ENCODE measurements at places on chromosomes 16 and 17.
A peak's percentile ranks its signal among the peaks of the same experiment; 100 is the strongest.

DNA sequence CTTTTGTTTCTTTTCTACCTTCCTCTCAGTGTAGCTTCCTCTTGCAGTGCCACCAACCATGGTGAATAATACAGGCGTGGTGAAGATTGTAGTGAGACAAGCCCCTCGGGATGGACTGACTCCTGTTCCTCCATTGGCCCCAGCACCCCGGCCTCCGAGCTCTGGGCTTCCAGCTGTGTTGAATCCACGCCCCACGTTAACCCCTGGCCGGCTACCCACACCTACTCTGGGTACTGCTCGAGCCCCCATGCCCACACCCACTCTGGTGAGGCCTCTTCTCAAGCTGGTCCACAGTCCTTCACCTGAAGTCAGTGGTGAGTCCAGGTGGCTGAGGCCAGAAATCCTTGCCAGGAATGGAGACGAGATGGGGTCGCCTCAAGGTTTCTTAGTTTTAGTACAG, 23.9 kb downstream of the SRCAP start:
- no peak for DNase-seq

GRCh38 chr16:5442054-5442453, 344.5 kb upstream of the EEF2KMT start:
- no peak for DNase-seq

GRCh38 chr16:88731699-88732098, 25.4 kb downstream of the CTU2 start:
- no peak for DNase-seq

- no peak for DNase-seq
Measured at GRCh38 chr17:32315171-32315570, 26.8 kb downstream of the C17orf75 start.

DNA sequence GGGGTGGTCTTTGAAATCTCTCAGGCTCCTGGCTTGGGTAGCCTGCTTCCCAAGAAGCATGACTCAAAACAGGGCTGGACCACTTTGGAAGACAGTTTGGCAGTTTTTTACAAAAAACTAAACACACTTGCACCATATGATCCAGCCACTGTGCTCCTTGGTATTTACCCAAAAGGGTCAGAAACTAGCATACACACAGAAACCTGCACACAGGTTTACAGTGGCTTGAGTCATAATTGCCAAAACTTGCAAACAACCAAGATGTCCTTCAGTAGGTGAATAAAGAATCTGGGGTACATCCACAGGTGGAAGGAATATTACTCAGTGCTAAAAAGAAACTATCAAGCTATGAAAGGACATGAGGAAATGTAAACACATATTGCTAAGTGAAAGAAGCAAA, 323.2 kb upstream of the CDH5 start:
- no peak for DNase-seq

DNA sequence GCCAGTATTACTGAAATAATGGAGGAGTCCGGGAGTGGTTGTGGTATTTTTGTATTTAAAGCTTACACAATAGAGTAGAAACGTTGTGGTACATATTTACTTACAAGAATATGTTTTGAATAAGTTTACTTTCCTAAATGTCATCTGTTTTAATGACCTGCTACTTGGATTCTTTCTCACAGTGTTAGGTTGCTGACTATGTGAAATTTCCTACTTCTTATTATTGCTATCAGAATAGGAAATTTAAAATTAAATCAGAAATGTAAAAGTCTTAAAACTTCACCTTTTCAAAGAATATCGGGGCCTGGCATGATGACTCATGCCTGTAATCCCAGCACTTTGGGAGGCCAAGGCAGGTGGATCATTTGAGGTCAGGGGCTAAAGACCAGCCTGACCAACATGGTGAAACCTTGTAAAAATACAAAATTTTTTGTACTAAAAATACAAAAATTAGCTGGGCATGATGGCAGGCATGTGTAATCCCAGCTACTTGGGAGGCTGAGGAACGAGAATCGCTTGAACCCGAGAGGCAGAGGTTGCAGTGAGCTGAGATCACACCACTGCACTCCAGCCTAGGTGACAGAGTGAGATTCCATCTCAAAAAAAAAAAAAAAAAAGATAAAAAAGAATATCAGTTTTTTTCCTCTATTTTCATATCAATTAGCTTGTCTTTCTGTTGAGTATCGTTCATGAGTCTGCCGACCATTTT, 77.8 kb downstream of the VMP1 start:
- DNase-seq = no peak

DNA sequence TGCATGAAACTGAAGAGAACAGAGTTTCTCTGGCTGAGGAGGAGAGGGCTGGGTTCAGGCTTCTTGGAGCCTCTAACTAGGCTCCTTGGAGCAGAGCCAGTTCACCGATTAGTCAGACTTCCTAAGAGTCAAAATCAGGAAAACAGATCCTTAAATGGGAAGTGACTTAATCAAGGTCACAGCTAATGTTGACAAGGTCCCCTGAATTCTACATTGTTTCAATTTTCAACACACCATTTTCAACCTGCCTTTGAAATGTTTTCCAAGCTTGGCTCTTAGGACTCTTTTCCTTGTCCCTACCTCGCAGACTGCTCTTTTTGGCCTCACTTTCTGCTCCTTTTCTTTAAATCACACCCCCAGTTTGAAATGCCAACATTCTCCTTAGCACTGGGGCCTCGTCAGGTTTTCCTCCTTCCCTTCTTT, 16.3 kb downstream of the MYL4 start:
- DNase-seq = no peak

- DNase-seq = no peak
Measured at GRCh38 chr17:42197564-42198156, 3.4 kb upstream of the GHDC start.

GRCh38 chr17:4162775-4163466, 19.9 kb downstream of the CYB5D2 start:
- no peak for DNase-seq

DNA sequence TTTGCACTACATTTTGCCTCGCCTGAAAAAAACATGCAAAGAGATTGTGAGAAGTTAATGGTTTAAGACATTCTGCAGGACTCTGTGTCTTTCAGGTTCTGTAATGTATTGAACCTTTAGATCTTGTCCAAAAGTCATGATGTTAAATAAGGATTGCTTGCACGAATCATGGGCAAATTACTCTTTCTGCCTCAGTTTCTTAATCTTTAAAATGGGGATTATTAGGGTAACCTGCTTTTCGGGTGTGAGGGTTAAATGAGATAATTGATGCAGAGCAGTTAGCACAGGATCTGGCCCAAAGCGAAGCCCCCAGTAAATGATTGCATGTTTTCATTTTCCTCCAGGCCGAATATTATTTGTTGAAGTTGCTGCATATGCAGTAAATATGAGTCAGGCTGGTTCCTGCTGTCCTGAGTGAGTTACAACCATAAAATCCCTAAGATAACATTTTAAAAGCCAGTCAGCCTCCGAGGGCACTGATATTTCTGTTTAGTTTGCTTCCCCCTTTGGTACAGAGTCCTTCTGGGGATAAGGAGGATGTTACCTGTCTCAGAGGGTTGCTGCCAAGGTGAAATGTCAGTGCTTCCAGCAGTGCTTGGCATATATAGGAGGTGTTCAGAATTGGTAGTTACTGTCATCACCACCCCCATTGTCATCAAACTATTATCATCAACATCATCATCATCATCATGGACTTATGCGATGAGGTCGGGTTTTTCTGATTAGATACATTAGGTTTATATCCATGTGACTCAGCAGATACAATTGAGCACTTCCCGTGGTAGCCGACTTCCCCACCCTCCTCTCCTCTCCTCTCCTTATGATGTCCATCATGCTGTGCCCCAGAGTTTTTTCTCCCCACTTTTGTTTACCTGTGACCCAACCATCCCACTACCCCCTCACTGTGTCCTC, 20.6 kb upstream of the ARHGAP17 start:
- no peak for DNase-seq

- DNase-seq = no peak
Measured at GRCh38 chr17:41178843-41179616, 1.0 kb upstream of the KRTAP4-2 start.

DNA sequence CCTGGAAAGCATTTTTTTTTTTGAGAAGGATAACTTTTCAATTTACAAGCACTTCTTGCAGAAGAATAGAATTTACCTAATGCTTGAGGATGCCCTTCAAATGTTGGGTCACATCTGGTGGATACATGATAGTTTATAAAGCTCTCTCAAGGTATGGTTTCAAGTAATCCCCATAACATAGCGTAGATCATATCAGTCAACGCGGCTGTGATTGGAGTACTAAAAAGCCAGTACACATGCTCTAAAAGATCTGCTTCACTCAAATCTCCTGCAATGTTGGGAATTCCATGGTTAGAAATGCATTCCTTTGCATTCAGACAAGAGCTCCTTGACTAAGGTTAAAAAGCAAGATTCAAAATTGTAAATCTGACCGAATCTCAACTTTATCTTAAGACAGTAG, 3.9 kb upstream of the KCNJ16 start:
- no peak for DNase-seq

DNA sequence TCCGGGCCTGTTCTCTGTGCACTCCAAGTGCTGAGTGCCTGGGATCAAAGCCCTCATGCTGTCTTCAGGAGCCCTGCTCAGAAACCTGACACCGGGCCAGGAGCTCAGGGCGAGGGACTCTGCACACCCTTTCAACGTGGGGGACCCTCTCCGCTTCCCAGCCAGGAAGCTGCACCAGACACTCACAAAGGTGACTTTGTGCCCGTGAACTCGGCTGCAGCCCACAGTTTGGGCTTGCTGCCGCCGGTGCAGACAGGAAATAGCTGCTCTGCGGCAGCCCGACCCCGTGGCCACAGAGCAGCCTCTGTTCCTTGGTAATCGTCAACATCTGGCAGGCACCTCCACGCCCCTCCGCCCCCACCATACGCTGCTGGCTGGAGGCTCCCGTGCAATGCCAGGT, 93.4 kb upstream of the METRNL start:
- peak; percentile 79 for DNase-seq

DNA sequence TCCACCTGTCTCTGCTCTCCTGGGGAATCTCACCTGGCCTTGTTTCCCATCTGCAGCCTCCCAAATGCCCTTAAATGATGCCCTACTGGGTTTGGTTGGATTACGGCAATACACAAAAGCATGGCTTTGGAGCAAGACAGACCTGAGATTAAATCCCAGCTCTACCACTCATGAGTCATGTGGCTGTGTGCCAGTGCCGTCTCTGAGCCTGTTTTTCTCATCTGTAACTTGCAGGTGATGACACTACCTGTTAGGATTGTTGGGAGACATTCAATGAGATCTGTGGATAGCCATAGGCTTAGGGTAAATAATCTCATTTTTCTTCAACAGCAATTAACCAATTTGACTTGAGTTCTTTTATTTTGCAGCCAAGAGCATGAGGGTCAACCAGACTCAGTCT, 240.3 kb downstream of the MAF start:
- DNase-seq = no peak

- peak; percentile 92 for DNase-seq
Measured at GRCh38 chr17:29180034-29180787, at the start of gene MYO18A. Gene MYO18A, minus strand, starts transcription at chr17:29180398. Its CDS starts 13,458 bp downstream, at chr17:29166940.

- no peak for DNase-seq
Measured at GRCh38 chr16:87161822-87162676, 155.1 kb downstream of the C16orf95 start.

GRCh38 chr16:29784157-29784556, 6.1 kb downstream of the ZG16 start:
- DNase-seq = peak; percentile 67

GRCh38 chr16:84380405-84380804, 12.1 kb downstream of the ATP2C2 start:
- no peak for DNase-seq

GRCh38 chr17:44084131-44084538, 13.6 kb downstream of the G6PC3 start:
- DNase-seq = peak; percentile 73

- DNase-seq = peak; percentile 69
Measured at GRCh38 chr17:56913353-56913866, 439 bp downstream of the TRIM25 start.

- no peak for DNase-seq
Measured at GRCh38 chr17:81060416-81060815, 25.5 kb downstream of the BAIAP2 start.

DNA sequence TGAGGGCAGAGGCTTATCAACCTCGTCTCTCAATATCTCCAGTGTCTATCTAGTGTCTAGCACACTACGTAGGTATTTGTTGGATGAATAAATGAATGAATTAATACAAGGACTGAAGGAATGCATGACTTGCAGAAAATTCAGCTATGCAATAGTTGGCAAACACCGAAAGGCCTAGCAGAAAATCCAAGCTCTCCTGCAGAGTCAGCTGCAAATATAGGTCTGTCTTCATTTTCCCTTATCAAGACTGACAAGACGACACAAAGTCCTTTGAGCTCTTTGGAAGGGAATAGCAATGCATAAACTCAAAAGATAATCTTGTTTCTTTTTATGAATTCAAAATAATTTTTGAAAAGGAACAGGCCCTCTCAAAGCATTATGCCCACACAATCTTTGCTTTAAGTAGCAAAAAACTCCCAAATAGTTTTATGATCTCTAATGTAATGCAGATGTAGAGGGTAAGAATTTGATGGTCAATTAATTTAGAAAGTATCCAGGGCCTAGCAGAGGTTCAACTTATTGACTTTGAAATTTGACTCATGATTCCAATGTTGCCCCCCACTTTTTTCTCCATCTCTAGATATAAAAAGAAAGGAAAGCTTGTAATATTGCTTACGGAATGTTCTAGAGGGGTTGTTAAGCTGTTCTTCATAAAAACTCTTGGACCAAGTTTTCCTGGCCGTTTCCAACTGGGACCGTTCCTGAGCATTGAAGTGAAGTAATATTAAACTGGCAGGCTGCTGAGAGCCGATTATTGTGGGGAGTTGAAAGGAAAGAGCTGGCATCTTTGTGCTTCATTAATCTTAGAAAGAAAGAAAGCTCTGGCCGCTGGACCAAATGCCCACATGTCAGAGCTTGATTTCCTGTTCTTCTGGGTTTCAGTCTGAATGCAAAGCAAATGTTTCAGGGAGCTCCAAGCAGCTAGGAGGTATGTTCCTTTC, 227.3 kb downstream of the HS3ST3A1 start:
- no peak for DNase-seq

DNA sequence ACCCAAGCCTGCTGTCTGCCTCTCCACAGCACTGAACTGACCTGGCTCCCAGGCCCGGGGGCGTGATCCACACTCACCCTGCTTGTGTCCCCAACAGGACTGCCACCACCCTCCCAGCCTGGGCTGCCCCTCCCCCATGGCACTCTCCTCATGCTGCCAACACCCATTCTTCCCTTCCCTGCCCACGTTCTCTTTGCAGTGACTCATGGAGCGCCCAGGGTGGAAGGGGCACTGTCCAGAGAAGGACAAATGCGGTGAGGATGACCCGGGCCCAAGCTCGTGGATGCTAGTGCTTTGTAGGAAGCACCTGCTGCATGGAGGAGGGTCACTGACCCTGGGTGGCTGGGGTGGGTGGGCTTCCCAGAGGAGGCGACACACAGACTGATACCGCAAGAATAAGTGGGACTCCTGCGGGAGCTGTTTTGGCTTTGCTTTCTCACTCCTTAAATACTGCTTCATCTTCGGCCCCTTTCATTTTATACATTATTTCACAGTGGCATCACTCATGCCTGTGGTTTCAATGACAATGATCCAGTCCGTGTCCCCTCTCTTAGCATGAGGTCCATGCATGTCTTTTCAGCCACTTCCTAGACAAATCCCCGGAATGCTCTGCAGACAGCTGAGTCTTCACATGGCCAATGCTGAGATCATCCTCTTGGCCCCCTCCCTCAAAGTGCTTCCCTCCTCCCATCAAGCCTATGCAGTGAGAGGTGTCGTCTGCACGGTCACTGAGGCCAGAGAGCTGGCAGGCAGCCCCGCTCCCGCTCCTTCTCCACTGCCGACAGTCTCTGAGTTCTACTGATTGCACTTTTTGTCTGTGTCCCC, 17.6 kb downstream of the CDK5R1 start:
- peak; percentile 74 for DNase-seq

GRCh38 chr16:4426021-4426684, 485 bp downstream of the DNAJA3 start:
- no peak for DNase-seq
